K562 (cell line): ENCODE measurements at places on chromosomes 2 and 18.

DNA sequence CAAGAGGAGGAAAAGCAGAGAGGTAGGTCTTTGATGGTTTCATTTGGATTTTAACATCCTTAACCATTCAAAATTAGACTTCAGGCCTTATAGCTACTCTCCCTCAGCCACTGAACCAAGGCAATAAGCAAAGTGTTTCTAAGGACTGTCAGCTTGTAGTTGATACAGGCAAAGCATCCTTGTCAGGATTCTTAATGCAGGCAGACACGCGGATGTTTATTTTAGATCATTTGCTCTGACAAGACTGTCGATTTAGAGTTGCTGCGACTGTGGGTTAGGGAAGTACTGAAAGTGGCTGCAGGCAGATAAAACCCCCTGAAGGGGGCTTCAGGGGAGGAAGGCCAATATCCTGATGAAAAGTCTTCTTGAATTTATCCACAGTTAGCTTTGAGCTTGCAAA lies 46.6 kb downstream of the CDH20 start:
- H3K4me3 ChIP-seq: no peak overlapping the region
- H3K27me3 ChIP-seq: no peaks in the 10 kb centered on the region
- H3K27ac ChIP-seq: no peak overlapping the region
- no peaks in the 10 kb centered on the region for H3K36me3 ChIP-seq
- no peak for DNase-seq

DNA sequence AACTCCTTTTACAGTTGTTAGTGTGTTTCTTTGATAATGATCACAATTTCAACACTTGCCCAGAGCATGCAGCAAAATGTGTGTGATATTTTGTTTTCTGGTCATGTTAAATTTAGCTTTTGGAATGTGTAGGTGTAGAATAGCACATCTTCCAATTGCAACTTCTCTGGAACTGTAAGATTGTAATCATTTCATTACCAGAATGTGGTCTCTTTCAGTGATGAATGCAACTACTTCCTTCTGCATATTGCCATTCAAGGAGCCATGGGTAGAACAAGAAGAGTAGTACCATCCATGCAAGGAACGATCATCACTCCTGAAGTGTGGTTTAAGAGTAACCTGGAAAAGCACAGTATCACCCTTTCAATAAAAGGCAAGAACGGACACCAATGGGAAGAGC lies 548.8 kb upstream of the ZNF804A start:
- H3K4me1 ChIP-seq: no peaks in the 10 kb centered on the region
- no peak overlapping the region for H3K27ac ChIP-seq
- H3K27me3 ChIP-seq: no peaks in the 10 kb centered on the region
- no peak for DNase-seq

GRCh38 chr2:215917953-215918620 lies 95.3 kb downstream of the MREG start:
- H3K4me1 ChIP-seq: no peaks in the 10 kb centered on the region; the same call in 1 of the 2 replicates
- H3K36me3 ChIP-seq: no peaks in the 10 kb centered on the region
- H3K27me3 ChIP-seq: no peaks in the 10 kb centered on the region
- H3K4me3 ChIP-seq: no peak overlapping the region
- DNase-seq: no peak

DNA sequence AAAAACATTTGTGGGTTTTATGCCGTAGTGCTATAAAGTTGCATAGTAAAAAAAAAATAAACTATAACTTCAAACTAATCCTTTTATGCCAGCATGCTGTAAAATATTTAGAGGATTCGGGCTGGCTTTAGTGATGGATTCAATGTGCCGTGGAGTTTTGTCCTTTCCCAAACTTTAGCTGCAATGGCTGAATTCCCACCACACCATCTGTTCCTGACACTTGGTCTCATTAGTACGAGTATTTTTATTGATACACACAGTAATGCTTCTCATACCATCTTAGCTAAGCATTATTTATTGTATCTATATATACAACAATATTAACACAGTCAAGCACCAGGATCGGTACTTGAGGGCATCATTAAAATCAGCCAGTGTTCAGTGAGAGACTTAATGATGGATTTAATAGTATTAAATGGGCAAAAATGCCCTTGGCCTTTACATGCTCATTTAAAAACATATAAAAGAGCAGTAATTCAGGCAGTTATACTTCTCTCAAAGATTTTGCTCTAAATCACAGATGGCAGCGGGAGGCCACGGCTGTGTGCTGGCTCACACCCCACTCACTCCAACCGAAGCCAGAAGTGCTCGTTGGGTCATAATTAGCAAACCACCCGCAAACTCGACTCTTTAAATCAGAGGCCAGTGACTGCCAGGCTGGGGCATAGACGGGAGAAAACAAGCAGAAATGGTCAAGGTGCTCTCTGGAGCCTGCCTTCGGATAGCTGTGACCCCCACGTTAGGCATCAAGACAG lies 297.0 kb upstream of the REV1 start:
- H3K4me1 ChIP-seq: no peaks in the 10 kb centered on the region
- peaks cover 7% of the 10 kb centered on the region for H3K27me3 ChIP-seq
- H3K36me3 ChIP-seq: no peaks in the 10 kb centered on the region
- no peak overlapping the region for H3K4me3 ChIP-seq
- DNase-seq: no peak

DNA sequence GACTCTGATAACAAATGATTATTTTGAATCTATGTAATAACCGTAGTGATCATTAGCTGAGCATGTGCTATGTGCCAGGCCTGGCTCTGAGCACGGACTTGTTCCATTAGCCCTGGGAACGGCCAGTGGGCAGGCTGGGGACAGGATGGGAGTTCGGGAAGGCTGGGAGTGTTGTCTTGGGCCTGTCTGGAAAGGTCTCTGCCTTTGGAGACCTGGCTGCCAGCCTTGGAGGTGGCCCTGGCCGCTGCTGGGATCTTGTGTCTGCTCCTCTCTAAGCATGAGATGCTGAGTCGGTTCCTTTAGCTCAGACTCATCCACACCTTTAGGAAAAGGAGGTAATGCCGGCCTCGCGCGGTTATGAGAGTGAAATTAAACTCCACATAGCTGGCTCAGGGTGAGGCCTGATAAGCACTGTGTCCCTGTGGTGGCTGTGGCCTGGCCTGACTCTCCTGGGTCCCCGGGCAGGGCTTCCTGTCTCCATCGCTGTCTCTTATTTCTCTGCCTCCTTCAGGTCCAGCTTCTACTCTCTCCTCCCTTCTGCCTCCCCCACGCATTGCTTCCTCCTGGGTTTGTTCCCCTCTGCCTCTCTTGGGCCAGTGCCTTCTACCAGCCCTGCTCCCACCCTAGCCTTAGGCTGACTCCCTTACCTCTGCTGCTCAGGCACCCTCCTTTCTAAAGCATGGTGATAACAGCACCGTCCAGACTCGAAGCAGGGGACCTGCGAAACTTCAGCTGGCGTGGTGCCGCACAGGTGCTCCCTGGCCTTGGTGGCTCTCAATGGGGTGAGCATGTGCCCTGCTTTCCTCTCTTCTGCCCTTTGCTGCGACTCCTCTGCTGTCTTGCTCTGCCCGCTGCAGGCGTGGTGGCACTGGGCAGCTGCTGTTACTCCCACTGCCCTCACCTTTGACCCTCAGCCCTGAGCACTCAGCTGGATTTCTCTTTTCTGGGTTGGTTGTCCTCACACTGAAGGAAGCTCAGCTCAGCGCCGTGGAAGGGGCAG lies 41.8 kb downstream of the NCK2 start:
- peaks cover 28% of the 10 kb centered on the region for H3K4me1 ChIP-seq
- H3K36me3 ChIP-seq: no peaks in the 10 kb centered on the region
- no peak overlapping the region for H3K4me3 ChIP-seq
- H3K27me3 ChIP-seq: no peaks in the 10 kb centered on the region

GRCh38 chr18:21433436-21433835 lies 167.1 kb downstream of the ESCO1 start:
- no peaks in the 10 kb centered on the region for H3K4me1 ChIP-seq
- no peak for DNase-seq
- H3K27me3 ChIP-seq: no peaks in the 10 kb centered on the region
- no peaks in the 10 kb centered on the region for H3K36me3 ChIP-seq

DNA sequence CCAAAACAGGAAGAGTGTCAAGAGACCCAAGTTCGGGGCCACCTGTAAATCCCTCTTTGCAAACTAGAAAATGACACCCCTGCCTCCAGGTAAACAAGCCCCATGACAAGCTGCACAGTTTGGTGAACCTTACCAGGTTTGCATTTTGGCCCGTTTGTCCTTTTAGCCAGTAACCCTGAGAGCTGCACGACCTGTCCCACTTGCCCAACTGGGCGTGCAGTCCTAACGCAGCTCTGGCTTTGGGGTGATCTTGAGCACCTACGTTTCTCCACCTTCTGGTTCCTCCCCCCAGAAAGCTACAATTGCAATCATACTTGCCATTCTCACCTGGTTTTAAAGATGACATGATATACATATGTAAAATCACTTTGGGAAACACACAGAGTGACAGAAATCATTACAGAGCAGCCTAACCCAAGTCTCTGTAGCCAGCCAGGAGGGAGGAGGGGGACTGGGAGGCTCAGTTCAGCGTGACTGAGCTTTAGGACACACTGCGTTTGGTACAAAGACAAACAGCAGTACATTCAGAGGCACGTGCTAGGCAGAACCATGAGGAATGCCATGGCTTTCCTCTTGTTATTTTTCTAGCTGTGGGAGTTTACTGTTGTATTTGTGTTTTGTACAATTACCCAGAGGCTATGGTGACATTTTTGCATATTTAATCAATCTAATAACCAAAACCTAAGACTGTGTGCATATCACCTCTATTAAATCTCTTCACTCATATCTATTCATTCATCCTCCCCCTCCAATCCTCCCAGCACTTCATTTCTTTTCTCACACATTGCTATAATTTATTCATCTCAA lies 304.0 kb downstream of the IRS1 start:
- no peaks in the 10 kb centered on the region for H3K36me3 ChIP-seq
- no peaks in the 10 kb centered on the region for H3K27me3 ChIP-seq
- no peak overlapping the region for H3K27ac ChIP-seq
- no peaks in the 10 kb centered on the region for H3K4me1 ChIP-seq
- no peak for DNase-seq

- no peak overlapping the region for H3K4me3 ChIP-seq
- no peaks in the 10 kb centered on the region for H3K36me3 ChIP-seq
- H3K4me1 ChIP-seq: no peaks in the 10 kb centered on the region
- no peak for DNase-seq
- no peaks in the 10 kb centered on the region for H3K27me3 ChIP-seq
- H3K27ac ChIP-seq: no peak overlapping the region
These were observed 118.8 kb downstream of the ABCA12 start for GRCh38 chr2:215019521-215020145.

- no peak overlapping the region for H3K4me3 ChIP-seq
- H3K36me3 ChIP-seq: no peaks in the 10 kb centered on the region
- H3K27me3 ChIP-seq: no peaks in the 10 kb centered on the region
- no peaks in the 10 kb centered on the region for H3K4me1 ChIP-seq
These were observed 387.1 kb downstream of the RND3 start for GRCh38 chr2:150100336-150100735.

- no peaks in the 10 kb centered on the region for H3K27me3 ChIP-seq
- no peak for DNase-seq
- H3K4me1 ChIP-seq: no peaks in the 10 kb centered on the region; the same call in 1 of the 2 replicates
- no peak overlapping the region for H3K27ac ChIP-seq
These were observed 84.6 kb downstream of the MAIP1 start for GRCh38 chr2:200039724-200040650.

DNA sequence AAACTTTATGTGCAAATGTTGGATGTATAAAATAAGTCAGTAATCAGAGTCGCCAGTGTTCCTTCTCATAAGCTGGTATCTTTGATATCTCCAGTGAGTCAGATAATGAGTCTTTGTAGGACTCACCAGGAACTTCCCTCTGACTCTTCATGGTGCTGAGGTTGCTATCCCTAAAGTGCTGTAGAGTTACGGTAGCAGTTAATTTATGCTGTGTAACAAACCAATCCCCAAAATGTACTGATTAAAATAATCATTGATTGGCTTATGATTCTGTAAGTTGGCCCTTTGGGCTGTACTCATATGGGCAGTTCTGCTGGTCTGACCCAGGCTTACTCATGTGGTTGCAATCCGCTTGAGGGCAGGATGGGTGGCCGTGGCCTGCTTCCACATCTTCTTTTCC lies 43.8 kb downstream of the MAIP1 start:
- no peaks in the 10 kb centered on the region for H3K4me1 ChIP-seq
- H3K4me3 ChIP-seq: no peak overlapping the region
- DNase-seq: no peak

GRCh38 chr18:62954366-62954765 lies 239.0 kb downstream of the PHLPP1 start:
- H3K36me3 ChIP-seq: peaks cover 7% of the 10 kb centered on the region; the same call in 1 of the 3 replicates
- H3K27ac ChIP-seq: no peak overlapping the region
- H3K4me1 ChIP-seq: 0 out of 3 replicates have a peak, but pooled peaks cover 4% of the 10 kb centered on the region

- no peaks in the 10 kb centered on the region for H3K27me3 ChIP-seq
- no peak overlapping the region for H3K4me3 ChIP-seq
- no peaks in the 10 kb centered on the region for H3K4me1 ChIP-seq
These were observed 970.6 kb upstream of the ACVR2A start for GRCh38 chr2:146874260-146874658.
